ENCODE measurements at places on chromosomes 7 and 10.

GRCh38 chr7:101775181-101775580, 42.2 kb upstream of the CUX1 start:
- no peak for DNase-seq

GRCh38 chr10:22633106-22633505, 81.3 kb downstream of the PIP4K2A start:
- no peak for DNase-seq

GRCh38 chr7:50206453-50207250, 97.9 kb upstream of the IKZF1 start:
- no peak for DNase-seq

GRCh38 chr7:132190683-132191082, 385.6 kb downstream of the PLXNA4 start:
- no peak for DNase-seq

- no peak for DNase-seq
These were observed 7.6 kb downstream of the CYCS start for GRCh38 chr7:25117226-25118047.

GRCh38 chr7:116588225-116588624, 63.4 kb downstream of the CAV1 start:
- DNase-seq: no peak

GRCh38 chr7:73737491-73738219, 947 bp downstream of the ABHD11 start:
- no peak for DNase-seq

DNA sequence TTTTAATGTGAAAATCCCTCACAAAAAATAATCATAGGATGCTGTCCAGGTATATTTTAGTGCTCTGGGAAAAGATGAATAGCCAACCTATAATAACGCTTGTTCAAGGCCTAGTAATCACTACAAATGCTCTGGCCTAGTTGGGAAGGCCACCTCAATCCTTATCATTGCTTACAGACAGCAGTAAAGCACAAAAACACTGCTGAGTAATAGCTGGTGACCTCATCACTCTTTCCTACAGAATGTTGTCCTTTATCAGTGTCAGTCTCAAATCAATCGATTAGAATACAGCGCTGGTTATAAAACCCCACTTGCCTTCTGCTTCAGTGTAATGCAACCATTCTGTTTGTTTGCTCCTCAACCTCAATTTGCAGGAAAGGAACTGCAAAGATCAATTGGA, 72.6 kb upstream of the STEAP1 start:
- DNase-seq: no peak

DNA sequence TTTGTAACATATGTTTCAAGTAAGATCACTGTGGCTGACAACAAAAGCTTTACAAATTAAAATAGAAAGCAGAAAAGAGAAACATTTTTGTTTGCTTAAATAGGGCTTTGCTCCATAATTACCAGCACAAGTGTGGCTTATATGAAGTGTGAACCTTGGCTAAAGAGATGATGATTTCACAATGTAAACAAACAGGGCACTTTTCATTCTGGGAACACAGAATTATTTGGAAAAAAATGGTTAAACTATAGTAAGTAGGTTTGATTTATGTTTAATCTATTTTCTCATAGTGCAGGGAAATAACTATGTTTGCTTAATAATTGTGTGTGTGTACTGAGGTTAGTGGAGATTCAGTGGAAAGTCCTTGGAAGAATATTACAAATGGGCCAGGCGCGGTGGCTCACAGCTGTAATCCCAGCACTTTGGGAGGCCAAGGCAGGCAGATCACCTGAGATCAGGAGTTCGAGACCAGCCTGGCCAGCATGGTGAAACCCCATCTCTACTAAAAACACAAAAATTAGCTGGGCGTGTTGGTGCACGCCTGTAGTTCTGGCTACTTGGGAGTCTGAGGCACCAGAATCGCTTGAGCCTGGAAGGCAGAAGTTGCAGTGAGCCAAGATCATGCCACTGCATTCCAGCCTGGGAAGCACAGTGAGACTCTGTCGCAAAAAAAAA, 19.1 kb upstream of the OTUD1 start:
- DNase-seq: no peak

GRCh38 chr7:98998821-98999725, 120.7 kb downstream of the TRRAP start:
- no peak for DNase-seq

- DNase-seq: no peak
These were observed 893.0 kb downstream of the NRG3 start for GRCh38 chr10:82768040-82768439.

GRCh38 chr7:128131115-128131514, 99.9 kb upstream of the LRRC4 start:
- DNase-seq: no peak

Data from SIG-M5 (cell line).